AG04450 (cell line): ENCODE measurements at places on chromosomes 7 and 10. TPM values are rescaled to one million over a fixed set of nuclear protein-coding genes. Genes with fewer than 3 reads are reported as not detected.
A peak's percentile ranks its signal among the peaks of the same experiment; 100 is the strongest.

Gene CASTOR2
- polyA plus RNA-seq = 3.9 and 8.2 TPM in 2 replicates

Gene KNDC1
- 0.46 and 0.56 TPM in 2 replicates for polyA plus RNA-seq

Gene OPALIN
- not detected in 2 replicates for polyA plus RNA-seq

Gene LBX1
- not detected in 2 replicates for polyA plus RNA-seq

Gene AMZ1
- 0.43 and 0.67 TPM in 2 replicates for polyA plus RNA-seq

Gene OR2A7
- 0.06 TPM in 1 of 2 replicates, not detected in the other for polyA plus RNA-seq

- DNase-seq = no peak
Observed at GRCh38 chr10:97372233-97372875, 28.8 kb downstream of the RRP12 start.

Gene ARHGAP12
- polyA plus RNA-seq = 19.2 and 26.3 TPM in 2 replicates

GRCh38 chr7:81140775-81141174 is 221.9 kb upstream of the SEMA3C start:
- DNase-seq = no peak

Gene GRID1
- polyA plus RNA-seq = not detected in 2 replicates

Gene SPDYE18
- polyA plus RNA-seq = 0.11 TPM in 1 of 2 replicates, not detected in the other

GRCh38 chr7:15554081-15554480 is 7.7 kb downstream of the AGMO start:
- peak; percentile 3 for DNase-seq

GRCh38 chr10:50388181-50388580 is 136.9 kb upstream of the ASAH2 start:
- no peak for DNase-seq

Gene ST8SIA6
- polyA plus RNA-seq = 0.10 TPM in 1 of 2 replicates, not detected in the other

Gene SKIDA1
- polyA plus RNA-seq = 0.62 and 0.63 TPM in 2 replicates

GRCh38 chr7:7731732-7732131 is 13.3 kb upstream of the RPA3 start:
- no peak for DNase-seq

DNA sequence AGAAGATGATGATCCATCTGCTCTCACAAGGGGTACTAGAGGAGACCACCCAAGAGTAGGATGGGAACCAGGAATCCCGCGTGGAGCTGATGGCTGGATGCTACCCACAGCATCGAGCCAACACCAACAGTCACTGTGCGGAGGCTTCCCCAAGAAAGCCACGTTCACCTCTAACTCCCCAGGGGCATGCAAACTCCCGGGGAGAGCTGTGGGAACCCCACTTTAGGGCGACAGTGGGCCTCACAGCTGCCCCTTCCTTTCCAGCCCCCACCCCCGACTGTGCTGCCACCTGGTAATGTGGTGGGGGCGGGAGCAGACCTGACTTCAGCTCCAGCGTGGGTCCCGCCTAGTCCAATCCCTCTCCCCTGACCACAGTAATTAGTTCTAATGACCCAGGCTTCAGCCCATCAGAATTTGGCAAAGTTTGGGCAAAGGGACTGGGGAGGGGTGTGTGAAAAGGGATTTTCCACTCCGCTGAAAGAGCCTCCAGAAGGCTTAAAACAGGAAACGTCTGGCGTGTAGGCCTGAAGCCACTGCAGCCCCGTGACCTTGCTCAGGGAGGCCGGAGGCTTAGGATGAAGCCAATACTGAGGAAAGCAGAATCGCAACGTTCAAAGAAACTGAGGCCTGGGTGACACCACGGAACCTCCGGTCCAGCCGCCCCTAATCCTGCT is 20.3 kb downstream of the ASB13 start:
- DNase-seq = no peak

DNA sequence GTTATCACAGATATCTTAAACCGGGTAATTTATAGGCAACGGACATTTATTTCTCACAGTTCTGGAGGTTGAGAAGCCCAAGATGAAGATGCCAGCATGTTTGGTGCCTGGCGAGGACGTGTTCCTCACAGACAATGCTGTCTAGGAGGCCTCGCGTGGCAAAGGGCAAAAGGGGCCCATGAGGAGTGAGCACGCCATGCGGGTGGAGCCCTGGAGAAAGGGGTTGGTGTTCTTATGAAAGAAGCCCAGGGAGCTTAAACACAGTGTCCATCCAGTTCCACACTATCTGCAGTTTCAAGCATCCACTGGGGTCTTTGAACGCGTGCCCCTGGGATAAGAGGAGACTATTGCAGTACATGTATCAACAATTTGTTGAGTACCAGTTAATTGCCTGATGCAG is 51.4 kb downstream of the CXCL12 start:
- DNase-seq = no peak

DNA sequence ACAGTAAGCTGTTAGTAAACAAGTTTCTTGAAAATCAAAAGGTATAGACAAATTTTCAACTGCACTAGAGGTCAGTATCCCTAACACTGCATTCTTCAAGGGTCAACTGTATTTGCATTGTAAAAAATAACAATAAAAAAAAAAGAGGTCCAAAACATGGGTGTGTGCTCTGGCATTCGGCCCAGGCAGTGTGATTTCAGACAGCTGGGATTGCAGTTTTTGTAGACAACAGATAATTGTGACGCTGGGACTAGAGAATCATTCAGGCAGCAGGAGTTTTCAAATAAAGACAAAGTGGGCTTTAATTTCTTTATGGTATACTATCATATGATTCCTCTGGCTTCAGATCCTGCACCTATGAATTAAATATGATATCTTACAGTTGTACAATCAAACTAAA is 543.2 kb upstream of the SEMA3D start:
- no peak for DNase-seq

GRCh38 chr7:44646921-44647636 is 40.7 kb downstream of the OGDH start:
- no peak for DNase-seq

- DNase-seq = no peak
Observed at GRCh38 chr10:8172604-8173003, 118.1 kb downstream of the GATA3 start.

- DNase-seq = no peak
Observed at GRCh38 chr10:52539463-52539862, 225.4 kb downstream of the DKK1 start.

Gene SP8
- polyA plus RNA-seq = not detected in 2 replicates

- DNase-seq = no peak
Observed at GRCh38 chr10:53140506-53140905, 367.9 kb upstream of the MBL2 start.
